Activated CD4-positive, alpha-beta T cell treated with anti-CD3 and anti-CD28 coated beads for 4 hours (primary cell): ENCODE measurements at places on chromosomes 7 and 10.
A peak's percentile ranks its signal among the peaks of the same experiment; 100 is the strongest.

- no peak for DNase-seq
Observed at GRCh38 chr7:157898261-157898660, 561.5 kb downstream of the DNAJB6 start.

- DNase-seq, result no peak
Observed at GRCh38 chr7:81233208-81233940, 314.5 kb upstream of the SEMA3C start.

- DNase-seq, result peak; percentile 58
Observed at GRCh38 chr7:151518105-151518946, 1.4 kb downstream of the RHEB start.

- DNase-seq, result no peak
Observed at GRCh38 chr10:67539312-67539711, 156.7 kb downstream of the CTNNA3 start.

GRCh38 chr7:102288285-102288930 lies 1.7 kb downstream of the SH2B2 start:
- DNase-seq, result no peak

- DNase-seq, result no peak
Observed at GRCh38 chr10:103626178-103626577, 132.7 kb downstream of the NEURL1 start.

- no peak for DNase-seq
Observed at GRCh38 chr7:48667407-48667806, 256.9 kb upstream of the CDC14C start.

GRCh38 chr10:113456741-113457140 lies 96.1 kb upstream of the HABP2 start:
- no peak for DNase-seq

DNA sequence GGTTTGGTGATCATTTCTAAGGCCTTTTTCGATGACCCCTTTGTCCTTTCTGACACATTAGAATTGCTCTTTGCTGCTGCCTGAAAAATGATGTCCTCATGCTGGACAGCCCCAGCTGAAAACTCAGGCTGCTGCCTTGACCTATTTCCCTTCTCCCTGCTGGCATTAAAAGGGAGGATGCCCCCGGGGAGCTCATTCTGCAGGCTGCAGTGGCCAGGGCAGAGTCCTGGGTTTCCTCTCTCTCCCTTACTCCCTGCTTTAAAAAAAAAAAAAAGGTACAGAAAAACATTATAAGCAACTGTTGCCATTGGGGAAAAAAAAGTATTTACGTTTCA lies 35.4 kb downstream of the LRRC4 start:
- no peak for DNase-seq

DNA sequence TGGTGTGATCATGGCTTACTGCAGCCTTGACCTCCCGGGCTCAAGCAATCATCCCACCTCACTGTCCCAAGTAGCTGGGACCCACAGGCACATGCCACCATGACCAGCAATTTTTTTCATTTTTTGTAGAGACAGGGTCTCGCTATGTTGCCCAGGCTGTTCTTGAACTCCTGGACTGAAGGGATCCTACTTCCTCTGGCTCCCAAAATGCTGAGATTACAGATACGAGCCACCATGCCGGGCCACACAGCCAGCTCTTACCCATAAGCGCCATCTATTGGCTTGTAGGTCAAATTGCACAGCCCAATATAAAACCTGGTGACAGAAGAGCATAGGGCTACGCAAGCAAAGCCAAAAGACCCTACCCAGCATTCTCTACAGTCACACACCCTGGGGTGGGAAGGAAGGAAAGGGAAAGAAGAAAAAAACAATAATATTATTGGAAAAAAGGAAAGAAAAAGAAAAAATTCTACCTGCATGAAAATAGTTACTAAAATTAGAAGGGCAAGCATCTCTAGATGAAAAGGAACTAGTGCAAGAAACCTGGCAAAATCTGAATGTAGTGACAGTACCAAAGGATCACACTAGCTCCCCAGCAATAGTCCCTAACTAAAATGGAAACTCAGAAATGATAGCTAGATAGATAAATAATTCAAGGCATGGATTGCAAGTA lies 29.4 kb upstream of the AMPH start:
- peak; percentile 16 for DNase-seq

DNA sequence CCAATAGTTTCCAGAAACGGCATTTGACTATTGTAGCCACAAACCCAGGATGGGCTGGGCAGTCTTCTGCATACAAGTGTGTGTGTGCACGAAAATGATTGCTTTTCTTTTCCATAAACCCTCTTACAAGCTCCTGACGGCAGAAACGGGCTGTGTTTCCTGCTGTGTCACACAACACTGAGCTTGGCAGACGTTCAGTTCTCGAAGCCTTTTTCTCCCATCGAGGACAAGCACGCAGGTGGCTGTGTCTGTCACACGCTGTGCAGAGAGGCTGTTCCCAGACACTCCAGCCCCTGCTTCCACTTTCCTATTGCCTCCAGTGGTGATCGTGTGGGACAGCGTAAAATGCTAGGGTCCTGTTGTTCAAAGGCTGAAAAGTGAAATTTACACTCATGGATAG lies 32.1 kb downstream of the RBAK start:
- DNase-seq, result no peak

DNA sequence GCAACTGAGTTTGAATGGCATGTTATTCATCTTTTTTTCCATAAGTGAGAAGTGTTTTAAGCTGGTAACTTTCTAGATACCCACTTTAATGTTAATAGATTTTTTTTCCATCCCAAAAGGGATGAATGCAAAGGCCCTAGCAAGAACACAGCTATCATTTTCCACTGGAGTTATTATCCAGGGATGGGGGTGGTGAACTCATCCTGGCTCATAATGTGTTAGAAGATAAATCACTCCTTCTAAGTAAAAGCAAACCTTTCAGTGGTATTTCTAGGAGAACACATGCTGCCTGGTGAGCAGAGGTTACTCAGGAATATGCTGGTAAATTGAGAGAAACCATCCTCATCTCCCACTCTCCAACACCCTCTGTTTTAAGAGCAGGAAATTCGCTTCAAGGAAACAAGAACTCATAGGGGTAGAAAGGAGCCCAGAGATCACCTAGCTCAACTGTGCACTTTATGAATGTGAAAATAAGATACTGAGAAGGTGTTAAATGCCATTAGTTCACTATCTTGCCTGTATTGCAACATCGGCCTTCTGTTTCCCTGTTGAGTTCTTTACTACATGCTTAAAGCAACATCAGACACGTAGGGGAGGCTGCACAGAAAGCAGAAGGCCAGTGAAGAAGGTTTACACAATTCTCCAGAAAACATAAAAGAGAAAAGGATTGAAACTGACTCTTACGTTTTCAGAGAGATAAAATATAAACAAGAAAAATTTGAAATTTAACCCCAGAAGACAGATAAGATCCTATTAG lies 264.0 kb upstream of the PRKCQ start:
- DNase-seq, result no peak

DNA sequence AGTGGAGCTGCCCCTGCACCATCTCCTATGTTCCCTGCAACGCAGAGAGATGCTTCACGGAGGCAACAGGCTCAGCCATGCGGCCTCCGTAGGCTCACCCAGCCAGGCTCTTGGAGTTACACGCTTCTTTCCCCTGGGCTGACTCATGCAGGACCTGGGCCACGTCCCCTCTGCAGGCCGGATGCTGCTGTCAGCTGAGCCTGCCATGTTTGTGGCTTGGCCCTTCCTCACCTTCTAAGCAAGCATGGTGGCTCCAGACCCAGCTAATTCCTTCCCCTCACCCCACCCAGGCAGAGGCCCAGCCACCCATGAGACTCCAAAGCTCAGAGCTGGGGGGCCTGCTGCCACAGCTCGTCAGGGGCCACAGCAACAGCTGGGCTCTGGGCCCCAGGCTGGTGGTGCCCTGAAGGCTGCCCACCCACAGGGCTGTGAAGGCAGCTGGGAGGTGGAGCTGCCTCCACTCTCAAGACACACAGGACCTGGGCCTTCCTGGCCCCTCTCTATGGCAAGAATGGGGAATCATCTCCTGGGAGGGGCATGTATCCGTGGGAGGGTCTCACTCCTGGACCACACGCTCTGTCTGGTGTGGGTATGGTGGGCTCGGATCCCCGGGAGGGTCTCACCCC lies 219.6 kb downstream of the ELFN1 start:
- DNase-seq, result no peak

DNA sequence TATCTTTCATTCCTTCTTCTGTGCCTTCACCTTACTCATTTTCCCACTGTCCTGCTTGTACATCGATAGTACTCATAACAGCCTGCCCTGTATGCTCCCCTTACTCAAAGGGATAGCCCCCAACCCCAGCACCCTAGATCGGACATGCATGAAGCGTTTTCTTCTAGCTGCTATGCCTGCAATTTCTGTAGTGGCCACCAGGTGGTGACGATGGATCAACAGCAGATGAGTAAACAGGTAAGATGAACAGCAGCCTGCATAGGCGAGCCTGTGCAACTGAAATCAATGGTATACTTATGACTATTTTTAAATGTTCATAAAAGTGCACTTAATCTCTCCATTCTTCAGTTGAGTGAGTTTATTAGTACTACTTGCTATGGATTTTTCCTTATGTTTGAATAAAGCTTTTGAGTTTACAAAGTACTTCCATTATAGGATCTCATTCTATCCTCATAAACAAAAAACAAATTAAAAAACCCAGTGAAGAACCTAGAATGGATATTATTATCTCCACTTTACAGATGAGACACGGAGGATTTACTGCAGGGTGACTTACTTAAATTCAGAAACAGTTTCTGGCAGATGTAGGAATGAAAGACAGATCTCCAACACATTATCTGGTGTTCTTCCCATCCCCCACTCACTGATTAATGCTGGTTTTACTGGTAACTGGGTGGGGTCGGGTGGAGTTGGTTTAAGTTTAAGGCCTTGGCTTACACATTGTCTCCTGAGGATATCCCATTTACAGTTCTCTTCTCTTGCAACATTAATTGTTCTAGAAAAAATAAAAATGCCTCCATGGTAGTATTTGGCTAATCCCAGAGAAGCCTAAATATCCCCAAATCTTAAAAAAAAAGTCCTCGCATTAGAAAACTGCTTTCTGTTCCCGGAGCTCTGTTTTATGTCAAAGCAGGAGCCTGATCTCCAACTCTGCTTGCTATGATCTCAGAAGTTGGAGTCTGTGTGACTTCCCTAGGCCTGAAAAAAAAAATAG lies 222.1 kb downstream of the GLI3 start:
- no peak for DNase-seq

GRCh38 chr7:55129541-55130394 lies 111.0 kb downstream of the EGFR start:
- DNase-seq, result no peak

DNA sequence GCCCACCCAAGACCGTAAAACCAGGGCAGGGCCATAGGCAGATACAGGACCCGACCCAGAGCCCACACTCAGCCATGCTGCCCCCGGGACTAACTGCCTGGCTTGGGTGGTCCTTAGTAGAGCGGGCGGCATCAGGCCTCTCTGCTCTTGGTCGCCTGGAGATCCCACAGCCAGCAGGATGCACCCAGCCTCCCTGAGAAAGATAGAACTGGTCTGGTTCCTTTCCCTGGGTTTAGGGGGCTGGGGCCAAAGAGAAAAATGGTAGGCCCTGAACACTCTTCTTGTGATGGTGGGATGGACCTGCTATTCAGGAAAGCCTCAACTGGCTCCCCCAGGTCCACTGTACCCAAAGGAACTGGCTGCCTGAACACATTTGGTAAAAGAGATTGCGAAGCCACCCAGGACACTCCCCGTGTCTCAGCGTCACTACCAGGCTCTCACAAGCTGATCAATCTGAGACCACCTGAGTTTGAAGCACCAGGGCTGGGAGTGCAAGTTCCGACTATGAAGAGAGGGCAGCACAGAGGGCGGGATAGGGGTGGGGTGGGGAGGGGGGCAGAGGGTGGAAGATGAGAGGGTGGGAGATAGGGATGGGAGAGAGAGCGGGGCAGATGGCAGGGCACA lies 591.5 kb downstream of the DNAJB6 start:
- DNase-seq, result no peak

GRCh38 chr10:10778959-10779358 lies 238.7 kb upstream of the CELF2 start:
- no peak for DNase-seq

GRCh38 chr7:117993377-117994003 lies 120.2 kb upstream of the CTTNBP2 start:
- DNase-seq, result no peak

DNA sequence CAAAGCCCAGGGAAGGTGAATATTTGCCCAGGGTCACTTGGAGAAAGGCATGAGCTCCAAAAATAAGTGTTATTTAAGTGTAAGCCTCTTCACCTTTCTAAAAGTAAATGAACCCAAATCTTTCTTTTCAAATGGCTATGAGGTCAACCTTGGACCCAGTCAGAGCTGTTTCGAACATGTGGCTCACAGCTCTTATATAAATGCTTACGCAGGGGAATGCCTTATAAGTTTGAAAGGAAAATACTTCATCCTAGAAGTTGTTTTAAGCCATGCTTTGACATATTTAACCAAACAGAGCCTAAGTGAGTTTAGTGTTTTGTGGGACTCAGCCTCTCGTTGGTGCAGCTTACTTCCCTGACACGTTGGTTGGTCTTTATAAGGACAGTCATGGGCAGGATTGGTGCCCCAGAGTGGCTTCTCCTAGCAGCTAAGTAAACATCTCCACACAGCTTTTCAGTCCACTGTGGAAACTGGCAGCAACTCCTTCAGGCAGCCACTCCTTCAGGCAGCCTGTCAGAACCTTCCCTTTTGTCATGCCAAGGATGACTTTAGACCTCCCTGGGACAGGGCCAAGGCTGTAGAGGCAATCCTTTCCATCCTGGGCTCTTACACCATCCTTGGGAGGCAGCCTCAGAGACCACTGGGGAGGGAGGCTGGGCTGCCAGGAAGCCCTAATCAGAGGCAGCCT lies 43.6 kb downstream of the MINDY4 start:
- DNase-seq, result no peak

DNA sequence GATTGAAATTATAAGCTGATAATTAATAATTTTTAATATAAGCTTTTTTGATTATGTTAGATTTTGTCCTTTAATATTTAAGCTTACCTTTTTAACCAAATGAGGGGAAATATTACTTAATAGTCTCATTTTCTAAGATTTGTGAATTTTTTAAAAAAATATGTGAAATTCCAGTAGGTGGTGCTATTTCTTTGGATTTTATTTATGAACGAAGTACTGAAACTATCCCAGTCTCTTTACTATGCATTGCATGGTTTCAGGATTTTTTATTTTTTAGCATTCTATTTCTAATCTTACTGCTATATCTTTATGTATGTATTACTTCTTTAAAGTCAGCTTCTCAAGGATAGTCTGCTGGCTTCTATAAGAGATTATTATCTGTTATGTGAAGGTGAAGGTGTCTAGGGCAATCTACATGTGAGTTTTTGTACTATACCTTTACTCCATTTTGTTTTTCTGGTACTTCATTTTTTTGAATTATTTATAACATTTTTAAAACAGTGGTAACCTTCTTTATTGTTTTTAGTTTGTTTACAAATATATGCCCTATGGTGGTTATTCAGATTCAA lies 78.3 kb downstream of the ATRNL1 start:
- no peak for DNase-seq

DNA sequence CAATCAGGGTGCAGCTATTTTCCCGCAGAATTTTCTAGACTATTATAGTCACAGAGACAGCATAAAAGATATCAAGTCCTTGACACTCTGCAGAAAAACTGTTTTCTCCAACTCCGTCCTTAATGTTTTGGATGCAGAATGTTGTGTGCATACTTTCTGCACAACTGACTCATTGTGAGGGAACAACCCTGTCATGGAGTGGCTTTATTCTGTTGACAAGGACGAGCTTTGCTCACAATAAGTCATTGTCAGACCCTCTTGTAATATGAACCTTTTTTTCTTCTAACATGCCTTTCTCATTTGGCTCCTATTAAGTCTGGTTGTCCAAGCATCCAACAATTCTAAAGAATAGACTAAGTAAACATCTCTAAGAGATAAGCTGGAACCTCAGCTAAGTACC lies 17.3 kb downstream of the ABCB4 start:
- no peak for DNase-seq

- no peak for DNase-seq
Observed at GRCh38 chr7:120060281-120060680, 212.7 kb upstream of the KCND2 start.
